RCC 7860 (cell line): ENCODE measurements at places on chromosomes 13 and 19.
A peak's percentile ranks its signal among the peaks of the same experiment; 100 is the strongest.

GRCh38 chr19:4123615-4124568 is at the start of gene MAP2K2:
Gene MAP2K2 (minus strand): TSS chr19:4124122. CDS start chr19:4123875, 247 bp downstream.
- DNase-seq: peak; percentile 83

GRCh38 chr13:48159401-48159800 is 64.5 kb upstream of the MED4 start:
- DNase-seq: peak; percentile 75

- DNase-seq: no peak
Measured at GRCh38 chr19:10086591-10087192, 575 bp downstream of the SHFL start.

DNA sequence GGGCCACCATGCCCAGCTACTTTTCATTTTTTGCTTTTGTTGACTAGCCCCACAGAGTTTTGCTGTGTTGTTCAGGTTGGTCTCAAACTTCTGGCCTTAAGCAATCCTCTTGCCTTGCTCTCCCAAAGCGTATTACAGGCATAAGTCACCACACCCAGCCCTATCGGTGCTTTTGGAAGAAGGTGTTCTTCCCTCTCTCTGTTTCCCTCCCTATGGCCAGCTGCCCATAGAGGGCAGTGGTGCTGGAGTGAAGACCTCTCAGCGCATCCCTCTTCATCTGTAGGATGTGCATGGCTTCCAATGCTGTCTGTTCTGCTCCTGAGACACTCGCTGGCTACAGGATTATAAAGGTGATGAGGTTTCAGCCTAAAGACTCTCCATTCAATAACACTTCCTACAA is 1.3 kb upstream of the CD22 start:
- DNase-seq: no peak

GRCh38 chr13:30129411-30129810 is 177.9 kb downstream of the KATNAL1 start:
- DNase-seq: no peak

DNA sequence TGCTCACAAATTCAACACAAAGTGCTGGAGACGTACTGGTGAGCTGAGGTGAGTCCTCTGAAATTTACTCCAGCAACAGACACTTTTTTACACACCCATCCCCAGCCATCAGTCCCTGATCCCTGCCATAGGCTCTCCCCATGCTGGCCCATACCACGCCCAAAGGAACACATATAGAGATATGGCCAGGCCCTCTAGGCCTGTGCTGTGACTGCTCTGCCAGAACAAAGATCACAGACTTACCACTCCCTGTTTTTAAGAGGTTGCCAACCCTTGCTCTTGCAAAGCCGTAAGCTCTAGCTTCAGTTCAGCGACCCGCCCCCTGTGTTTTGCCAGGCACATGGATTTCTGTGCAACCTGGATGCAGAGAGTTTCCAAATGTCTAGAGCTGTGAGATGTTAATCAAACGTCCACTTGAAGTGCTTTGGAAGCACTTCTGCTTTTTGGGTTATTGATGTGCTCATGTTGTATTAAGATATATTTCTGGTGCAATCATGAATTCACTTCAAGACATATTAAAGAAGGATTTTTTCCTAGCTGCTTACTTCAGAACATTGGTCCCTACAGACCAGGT is 59.7 kb downstream of the DLEU7 start:
- no peak for DNase-seq

DNA sequence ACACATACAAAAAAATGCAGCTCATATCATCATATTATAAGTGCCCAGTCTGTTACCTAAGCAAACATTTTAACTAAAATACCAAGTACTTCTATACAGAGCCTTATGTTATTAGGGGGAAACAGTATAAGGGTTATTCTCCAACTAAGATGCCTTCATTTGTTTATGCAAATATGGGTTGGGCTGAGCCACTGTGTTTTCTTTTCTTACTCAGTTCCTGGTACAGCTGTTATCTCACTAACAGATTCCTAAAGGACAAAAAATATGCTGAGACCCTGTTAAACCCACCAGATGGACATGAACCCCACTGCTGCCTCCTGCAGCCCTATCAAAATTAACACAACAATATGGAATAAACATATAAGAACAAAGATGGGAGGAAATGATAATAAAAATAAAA is 34.5 kb upstream of the SMAD9 start:
- DNase-seq: no peak

GRCh38 chr13:109760402-109760801 is 26.0 kb downstream of the IRS2 start:
- no peak for DNase-seq

DNA sequence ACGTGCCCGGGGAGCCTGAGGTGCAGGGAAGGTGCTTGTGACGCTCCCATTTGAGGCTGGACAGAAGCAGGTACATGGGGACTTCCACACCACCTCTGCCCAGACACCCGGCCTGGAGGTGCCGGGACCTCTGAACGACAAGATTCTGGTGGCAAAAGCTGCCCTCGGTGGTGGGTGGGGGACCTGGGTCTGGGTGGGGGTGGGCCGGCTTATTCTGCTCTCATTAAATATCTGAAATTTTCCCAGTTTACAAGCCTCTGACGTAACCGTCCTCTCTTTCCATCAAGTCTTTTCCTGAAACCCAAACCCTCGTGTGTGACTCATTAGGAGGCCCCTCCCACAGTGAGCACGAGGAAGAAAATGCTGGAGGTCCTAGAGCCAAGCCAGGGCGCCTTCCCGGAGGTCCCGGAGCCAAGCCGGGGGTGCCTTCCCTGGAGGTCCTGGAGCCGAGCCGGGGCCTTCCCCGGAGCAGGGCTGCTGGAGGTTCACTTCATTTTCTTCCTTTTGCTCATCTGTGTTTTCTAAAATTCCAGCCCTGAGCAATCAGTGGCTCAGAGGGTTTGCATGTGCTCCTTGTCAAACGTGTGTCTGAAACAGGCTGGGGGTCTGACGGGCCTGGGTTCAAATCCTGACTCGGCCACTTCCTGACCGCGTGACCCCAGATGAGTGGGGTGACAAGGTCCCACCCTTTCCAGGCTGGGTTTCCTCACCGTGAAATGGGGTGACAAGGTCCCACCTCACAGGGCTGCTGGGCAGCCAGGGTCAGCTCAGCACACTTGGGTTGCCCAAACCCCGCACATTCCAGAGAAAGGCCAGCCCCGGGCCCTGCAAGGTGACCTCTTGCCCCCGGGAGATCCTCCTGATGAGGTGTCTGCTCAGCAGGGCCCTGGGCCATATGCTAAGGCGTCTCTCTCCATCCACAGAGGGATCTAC is 10.0 kb downstream of the CFD start:
- DNase-seq: peak; percentile 53

- DNase-seq: no peak
Measured at GRCh38 chr19:18449552-18449951, 11.6 kb upstream of the ISYNA1 start.

GRCh38 chr19:30222992-30223865 is 149.0 kb upstream of the ZNF536 start:
- DNase-seq: no peak

GRCh38 chr13:93951108-93951507 is 528.4 kb downstream of the DCT start:
- DNase-seq: no peak

DNA sequence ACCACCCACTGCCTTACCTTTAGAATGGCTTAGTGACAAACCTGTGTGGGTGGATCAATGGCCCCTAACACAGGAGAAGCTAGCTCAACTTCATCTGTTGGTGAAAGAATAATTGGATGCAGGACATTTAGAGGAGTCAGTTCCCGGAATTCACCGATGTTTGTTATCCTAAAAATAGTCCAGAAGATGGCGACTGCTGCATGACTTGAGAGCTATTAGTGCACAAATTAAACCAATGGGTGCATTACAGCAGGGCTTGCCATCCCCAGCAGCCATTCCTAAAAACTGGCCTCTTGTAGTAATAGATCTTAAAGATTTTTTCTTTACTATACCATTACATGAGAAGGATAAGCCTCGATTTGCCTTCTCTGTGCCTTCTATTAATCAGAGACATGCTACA is 46.8 kb upstream of the ZNF726 start:
- DNase-seq: no peak
